Right cardiac atrium (tissue), 5 donors: ENCODE measurements at places on chromosomes 7 and 10. TPM values are rescaled to one million over a fixed set of nuclear protein-coding genes. Genes with fewer than 3 reads are reported as not detected.

DNA sequence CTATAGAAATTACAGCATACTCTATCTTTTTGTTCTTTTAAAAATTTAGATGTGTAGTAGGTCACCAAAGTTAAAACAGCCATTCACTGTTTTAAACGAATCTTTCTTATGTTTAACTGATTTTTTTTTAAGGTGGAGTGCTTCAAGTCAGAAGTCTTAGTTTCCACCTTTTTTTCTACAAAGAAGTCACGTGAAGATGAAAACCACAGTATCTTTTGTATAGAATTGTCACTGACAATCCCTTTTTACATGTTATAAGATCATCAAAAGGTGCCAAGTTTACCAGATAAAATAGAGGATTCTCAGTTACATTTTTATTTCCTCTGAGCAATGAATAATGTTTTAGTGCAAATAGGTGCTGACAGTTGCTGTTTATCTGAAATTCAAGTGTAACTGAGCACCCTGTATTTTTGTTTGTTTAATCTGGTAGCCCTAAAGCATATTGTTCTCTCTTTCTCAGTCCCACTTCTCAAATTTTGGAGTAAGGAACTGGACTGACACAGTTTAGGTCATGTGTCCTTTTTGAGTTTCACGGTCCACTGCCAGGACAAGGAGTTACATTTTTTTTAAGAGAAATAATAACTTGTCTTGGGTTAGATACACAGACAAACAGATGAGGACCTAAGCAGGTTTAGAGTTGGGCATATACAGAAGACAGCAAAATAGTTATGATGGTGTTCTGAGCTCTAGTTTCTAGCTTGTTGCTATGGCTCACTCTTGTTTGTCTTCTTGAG is 233.2 kb upstream of the MBL2 start:
- no peak for DNase-seq

FKBP9 gene
- 115 TPM for total RNA-seq

ARMC3 gene
- total RNA-seq, result not detected

GRCh38 chr7:101163279-101164070 is 1.9 kb downstream of the VGF start:
- DNase-seq, result peak; percentile 58

LRRD1 gene
- total RNA-seq, result 0.57 TPM

- DNase-seq, result no peak
These were observed 442.6 kb upstream of the IGFBP3 start for GRCh38 chr7:46363688-46364087.

DNA sequence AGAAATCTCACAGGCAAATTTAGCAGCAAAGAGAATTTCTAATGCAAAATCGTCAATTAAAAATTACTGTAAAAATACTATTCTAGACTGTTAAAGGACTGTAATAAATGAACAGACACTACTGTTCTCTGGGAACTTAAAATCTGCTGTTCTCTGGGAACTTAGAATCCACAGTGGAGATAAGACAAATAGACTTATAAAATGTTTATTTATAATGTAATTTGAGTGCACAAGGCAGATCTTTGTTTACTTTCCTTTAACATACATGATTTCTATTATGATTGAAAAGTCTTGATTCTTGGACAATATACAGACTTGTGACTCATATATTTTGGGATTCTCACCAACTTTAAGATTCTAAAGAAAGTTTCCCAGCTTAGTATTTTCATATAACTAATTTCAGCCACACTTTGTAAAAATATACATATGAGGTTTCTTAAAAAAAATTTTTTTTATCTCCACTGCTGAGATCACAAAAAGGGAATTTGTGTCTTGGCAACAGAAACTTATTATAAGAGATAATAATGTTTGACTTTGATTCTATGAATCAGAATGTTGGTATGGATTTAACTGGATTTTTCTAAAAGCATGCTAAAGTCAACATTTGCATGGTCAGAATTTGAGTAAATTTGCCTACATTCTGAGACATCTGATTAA is 166.3 kb upstream of the RHOBTB1 start:
- no peak for DNase-seq

GRCh38 chr7:129188372-129188891 is at the start of gene SMO:
SMO (plus strand) TSS chr7:129188633; CDS start chr7:129189152, 519 bp downstream.
- peak; percentile 87 for DNase-seq

TRIM4 gene
- total RNA-seq, result 10.0 TPM

- no peak for DNase-seq
These were observed 39.7 kb upstream of the CARD11 start for GRCh38 chr7:3083350-3083749.

DNA sequence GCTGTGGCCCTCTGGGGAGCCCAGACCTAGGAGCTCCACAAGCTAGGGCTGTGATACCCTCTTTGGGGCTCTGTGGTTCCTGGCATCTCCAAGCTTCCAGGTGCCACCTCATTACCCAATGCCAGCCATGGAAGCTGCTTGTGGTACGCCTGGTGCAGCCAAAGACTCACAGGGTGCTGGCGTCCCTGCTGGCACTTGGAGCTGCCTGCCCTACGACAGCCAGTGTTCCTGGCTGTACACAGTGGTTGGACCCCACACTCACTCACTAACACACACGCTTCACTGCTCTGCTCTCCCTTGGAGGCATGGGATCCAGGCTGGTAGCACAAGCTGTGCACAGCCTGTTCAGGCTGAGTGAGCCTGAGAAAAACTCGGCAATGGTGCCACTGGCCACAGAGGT is 894.1 kb upstream of the PHF14 start:
- DNase-seq, result no peak

DNA sequence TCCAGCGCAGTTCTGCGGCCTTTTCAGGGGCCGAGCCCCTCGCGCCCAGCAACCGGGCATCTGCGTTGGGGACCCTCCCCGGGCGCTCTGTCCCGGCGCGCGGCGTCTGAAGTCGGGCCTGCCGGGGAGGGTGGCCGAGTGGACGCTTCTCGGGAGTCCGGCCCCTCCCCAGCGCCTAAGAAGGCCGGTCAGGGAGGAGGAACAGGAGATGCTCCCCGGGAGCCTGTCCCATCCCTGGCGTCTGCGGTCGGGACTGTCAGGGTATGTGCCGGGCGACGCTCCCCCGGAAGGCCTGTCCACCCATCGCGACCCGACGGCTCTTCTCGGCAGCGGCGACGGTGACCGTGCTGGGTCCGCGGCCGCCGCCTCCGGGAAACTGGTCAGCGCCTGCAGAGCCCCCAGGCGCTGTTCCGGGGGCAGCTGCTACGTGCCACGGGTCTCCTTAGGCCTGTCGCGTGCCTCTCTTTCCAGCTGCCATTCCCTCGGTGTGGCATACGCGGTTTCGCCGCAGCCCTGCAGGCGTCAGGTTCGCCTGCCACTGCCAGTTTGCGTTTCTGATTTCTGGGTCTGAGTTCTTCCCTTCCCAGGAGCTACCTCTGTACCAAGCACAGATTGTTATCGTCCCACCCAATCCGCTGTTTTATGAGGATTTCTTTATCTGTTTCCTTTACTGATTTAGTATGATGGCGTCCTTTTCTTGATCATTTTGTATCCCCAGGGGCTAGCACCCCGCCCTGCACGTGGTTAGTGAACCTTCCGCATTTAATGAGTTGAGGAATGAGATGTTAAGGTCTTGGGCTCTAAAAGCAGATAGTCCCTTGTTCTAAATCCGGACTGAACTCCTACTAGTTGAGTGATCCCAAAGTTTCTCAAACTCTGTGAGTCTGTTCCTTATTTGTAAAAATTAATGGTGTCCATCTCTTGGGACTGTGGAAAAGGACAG is 782 bp downstream of the IFIT5 start:
- DNase-seq, result peak; percentile 80

DNA sequence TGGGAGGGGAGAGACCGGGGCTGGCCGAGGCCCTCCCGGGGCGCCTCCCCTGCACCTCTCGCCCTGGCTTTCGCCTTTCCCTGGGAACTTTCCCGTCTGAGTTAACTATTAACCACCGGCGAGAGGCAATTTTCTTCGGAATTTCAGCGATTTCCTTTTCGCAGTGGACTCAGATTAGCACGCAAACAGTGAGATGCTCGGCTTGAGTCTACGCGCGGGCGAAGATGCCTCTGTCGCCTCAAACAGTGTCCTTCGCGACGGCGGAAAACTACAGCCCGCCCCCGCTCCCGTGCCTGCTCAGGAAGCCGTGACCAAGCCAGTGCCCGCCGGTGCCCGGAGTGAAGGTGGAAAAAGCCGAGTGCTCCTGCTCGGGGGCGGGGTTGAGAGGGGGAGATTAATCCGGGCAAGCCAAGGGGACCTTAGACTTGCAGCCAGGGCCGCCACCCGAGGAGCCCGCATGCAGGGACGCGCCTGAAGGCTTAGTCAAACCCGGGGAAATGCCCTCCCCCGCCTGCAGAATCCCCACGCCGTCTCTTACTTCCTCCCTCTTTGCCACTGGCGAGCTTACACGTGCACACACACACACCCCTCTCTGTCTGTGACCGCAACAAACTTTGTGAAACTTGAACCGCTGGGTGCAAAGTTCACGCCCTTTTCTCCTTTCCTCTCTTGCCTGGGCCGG is 14.5 kb upstream of the PAX2 start:
- no peak for DNase-seq

- DNase-seq, result no peak
These were observed 218.6 kb downstream of the DGKI start for GRCh38 chr7:137628216-137628615.

PLA2G12B gene
- 6.5 TPM for total RNA-seq

DNA sequence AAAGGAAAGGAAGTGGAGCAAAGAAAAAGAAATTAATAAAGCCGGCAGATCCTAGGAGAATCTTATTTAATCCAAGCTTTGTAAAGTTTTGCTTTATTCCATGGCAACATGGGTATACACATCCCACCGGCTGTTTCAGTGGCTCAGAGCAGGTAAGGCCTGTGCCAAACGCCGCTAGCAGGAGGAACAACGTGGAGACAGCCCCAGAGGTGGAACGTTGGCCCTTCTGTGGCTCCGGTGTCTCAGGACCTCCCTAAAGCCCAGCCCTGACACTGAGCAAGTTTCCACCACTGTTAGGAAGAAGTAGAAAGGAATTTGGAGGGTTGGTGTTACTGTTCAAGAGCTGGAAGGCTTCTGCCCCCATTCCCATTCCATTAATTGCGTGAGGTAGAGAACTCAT is 52.0 kb downstream of the EGFR start:
- DNase-seq, result no peak

DNA sequence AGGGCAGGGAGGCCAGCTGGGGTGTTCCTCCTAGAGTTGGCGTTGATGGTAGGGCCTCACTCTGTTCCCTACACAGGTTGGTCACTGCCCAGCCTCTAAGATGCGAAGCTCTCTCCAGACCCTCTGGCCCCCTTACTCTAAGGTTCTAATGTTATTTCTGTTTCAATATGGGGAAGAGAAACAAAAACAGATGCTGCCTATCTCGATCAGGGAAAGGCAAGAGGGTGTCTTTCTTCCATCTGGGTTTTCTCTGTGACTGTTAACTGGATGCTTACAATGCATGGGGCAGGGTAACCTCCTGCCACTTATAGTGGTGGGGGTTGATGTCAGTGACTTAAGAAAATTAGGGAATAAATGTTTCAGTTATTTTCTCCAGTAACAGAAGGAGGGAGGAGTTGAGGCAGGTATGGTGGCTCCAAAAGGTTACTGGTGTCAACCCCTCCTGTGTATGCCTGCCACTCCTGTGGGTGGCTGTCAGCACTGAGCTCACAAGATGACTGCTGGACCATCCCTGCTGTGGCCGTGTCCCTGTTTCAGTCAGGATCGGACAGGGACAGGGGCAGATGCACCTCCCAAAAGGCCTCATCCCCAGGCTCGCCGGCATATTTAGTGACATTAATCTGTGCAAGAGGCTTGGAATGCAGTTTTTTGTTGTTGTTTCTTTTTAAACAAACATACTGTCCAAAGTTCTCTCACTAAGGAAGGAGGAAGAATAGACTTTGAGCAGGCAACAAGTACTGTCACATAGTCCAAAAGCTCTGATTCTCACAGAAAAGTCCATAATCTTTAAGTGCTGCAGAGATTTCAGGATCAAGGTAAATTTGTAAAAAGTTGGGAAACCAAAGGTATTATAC is 39.6 kb upstream of the SYPL1 start:
- DNase-seq, result no peak

GRCh38 chr7:94223375-94224084 is 171.2 kb upstream of the COL1A2 start:
- DNase-seq, result no peak

DNA sequence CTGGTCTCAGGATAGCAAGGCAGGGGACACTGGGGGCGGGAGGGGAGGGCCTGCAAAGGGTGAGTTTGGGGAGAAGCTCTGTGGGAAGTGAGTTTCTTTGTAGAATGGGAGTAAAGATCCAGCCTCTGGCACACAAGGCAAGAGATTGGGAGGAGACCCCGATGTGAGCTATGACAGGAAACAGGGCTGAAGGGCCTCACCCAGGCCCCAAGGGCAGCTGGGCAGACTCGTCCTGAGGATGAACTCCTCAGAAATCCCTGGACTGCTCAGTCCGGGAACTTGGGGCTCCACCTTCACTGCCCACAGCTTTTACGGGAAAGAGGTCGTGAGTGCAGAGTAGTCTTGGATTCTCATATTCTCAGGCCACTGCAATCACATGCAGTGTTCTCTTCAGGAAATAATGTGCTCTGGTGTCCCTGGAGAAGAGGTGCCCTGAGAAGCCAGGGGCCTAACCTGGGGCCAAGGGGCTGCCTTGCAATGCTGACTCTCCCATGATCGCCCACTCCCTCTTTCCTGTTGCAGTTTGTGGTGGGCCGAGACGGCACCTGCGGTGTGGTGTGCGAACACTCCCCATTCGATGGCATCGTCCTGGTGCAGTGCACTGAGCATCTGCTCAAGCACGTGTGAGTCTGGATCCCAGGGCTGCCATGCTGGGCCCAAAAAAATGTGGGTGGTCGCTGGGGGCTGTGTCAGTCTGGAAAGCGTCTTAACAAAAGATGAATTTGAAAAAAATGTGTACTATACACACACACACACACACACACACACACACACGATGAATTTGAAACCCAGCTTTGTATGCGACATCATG is 31.3 kb upstream of the C10orf53 start:
- DNase-seq, result no peak

DKK1 gene
- not detected for total RNA-seq

- no peak for DNase-seq
These were observed 445.7 kb downstream of the ADRA2A start for GRCh38 chr10:111522551-111522950.

DNA sequence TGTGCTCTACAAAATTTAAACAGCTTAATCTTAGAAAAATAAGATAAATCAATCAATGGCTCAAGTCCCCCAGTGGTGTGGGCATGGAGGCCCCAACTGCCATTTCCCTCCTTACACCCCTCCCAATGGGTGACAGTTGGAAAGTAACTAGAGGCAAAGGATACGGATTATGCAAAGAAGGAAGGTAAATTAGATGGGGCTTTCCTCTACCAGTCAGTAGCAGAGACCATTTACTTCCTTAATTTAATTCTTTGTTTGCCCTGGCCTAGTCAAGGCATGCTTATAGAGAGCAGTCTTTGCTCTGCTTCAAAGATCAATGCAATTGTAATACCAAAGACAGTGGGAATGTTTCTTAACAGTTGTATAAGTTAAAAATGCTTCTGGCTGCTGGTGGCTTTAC is 63.3 kb upstream of the PAPSS2 start:
- no peak for DNase-seq

CACNB2 gene
- 37.5 TPM for total RNA-seq

SLC39A12 gene
- total RNA-seq, result not detected

DTX2 gene
- 6.3 TPM for total RNA-seq
